ENCODE measurements at places on chromosomes 1 and 21.

DNA sequence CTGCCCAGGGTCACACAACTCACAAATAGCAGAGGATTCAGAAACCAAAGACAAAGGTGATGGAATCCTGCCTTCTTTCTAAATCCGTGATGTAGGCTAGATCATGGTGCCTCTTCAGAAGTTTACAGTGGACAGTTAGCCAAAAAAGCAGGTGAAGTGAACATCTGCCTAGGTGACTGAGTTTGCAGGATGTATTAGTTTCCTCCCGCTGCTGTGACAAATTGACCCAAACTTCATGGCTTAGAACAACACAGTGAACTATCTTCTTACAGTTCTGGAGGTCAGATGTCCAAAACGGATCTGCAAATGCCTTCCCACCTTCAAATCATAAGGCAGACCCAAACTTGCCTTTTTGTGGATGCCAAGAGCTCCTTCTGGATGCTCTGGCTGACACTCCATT lies 3.2 kb upstream of the TMEM51 start:
- no peak for DNase-seq

GRCh38 chr1:156475568-156476500 lies 24.7 kb downstream of the MEF2D start:
- DNase-seq = no peak

- DNase-seq = no peak
Measured at GRCh38 chr1:211938561-211938997, 96.8 kb downstream of the INTS7 start.

DNA sequence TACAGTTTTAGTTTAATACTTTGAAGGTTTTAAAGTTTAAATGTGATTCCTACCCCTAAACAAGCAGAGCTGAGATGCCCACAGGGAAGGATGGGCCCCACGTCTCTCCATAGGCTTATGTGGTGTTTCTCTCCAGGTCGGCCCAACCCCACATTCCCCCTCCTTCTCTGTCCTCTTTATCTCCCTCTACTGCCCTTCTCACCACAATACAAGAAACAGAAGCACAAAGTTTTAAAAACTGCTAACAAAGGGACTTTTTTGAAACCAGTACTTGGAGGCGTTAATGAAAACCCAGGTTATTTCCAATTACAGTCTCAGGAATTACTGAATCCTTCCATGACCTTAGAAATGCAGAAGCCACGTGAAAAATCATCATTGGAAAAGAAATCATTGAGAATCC lies 324.0 kb downstream of the NTNG1 start:
- no peak for DNase-seq

- DNase-seq = no peak
Measured at GRCh38 chr1:8015036-8015808, 10.9 kb downstream of the ERRFI1 start.

DNA sequence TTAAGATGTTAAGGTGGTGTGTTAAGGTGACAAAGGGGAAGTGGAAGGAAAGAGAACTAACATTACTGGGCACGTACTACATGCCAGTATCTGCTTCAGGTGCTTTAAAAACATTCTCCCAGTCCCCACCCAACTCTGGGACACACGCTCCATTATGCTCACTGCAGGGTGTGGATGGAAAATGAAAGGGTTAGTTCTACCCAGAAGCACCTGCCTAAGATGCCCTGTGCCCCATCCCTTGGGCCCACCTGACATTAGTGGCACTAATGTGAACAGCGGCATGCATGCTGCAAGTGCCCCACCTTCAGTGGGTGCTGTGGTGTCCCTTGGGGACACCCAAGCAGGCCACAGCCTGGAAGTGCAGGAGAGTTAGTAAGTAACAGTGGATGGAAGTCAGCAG lies 82.9 kb upstream of the CXADR start:
- no peak for DNase-seq

DNA sequence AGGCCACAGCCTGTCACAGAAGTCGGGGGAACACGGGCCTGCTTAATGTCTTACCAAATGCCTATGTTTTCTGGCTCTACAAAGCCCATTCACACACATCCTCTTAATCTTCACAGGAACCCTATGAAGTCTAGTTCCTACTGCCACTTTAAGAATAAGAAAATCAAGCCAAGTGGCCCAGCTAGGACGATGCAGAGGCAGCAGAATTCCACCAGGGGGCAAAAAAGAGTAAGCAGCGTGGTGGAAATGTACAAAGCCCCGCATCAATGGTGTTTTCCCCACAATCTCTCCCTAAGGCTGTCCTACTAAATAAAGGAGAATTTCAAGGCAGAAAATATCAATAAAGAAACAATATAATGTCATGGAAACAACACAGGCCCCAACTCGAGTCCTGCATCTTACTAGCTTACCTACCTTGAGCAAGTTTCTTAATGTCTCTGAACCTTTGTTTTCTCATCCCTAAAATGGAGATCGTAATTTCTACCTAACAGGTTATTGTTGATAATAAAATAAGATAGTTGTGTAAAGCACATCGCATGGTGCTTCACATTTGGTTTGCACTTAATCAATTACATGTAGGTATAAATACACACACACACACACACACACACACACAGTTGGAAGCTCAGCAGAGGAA lies 21.4 kb downstream of the SEC16B start:
- no peak for DNase-seq

- no peak for DNase-seq
Measured at GRCh38 chr1:197632005-197632404, 143.3 kb downstream of the DENND1B start.

DNA sequence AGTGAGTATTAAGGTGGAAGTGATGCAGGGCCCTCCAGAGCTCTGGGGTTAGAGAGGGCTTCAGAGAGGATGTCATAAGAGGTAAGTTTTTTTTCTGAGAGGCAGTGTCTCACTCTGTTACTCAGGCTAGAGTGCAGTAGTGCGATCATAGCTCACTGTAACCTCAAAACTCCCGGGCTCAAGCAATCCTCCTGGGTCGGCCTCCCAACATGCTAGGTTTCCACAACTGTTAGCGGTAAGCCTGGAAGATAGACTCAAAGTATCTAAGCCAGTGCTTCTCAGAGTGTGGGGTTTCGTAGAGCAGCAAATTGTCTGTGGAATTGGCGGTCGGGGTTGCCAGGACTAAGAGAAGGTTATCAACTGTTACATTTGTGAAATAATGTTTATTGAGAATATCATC lies 18.6 kb upstream of the IGSF3 start:
- DNase-seq = no peak

DNA sequence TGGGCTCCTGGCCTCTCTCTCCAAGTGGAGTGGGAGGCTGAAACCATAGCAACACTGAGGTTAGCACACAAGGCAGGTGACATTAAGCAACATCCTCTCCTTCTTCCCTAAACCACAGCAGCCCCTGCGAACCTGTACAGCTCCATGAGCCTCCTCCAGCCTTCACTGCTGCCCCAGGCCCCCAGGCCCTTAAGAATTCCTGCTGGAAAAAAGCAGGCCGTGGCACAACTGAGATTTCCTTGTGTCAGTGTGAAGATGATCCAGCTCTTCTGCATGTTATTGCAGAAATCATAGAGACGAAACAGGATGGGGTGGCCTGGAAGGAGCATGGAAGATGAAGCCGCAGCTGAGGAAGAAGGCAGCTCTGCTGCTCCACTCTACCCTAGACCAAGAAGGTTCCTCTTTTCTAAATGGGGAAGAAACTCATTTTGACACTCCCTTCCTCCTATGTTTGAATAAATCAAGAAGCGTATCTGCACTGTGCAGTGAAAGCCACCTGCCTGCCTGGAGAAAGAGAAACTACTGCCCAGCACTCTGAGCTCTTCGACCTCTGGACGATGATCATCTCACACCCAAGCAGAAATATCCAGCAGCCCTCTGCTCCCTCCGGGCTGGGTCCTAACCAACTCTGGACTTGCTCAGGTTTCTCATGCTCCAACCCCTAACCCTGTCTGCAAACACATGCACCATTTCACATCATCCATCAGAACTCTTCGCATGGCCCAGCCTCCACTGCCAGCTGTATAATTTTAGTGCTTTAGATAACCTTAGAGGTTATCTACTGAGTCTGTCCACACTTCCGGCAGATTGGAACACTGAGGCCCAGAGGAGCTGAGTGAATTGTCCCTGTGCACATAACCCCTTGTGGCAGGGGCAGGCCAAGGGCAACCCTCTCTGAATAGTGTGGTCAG lies 20.7 kb downstream of the SH3BP5L start:
- DNase-seq = no peak

GRCh38 chr1:73901738-73902137 lies 296.2 kb downstream of the LRRIQ3 start:
- no peak for DNase-seq

- no peak for DNase-seq
Measured at GRCh38 chr1:151311011-151311410, 16.2 kb downstream of the PI4KB start.

- DNase-seq = no peak
Measured at GRCh38 chr1:219585837-219586455, 27.0 kb downstream of the ZC3H11B start.

DNA sequence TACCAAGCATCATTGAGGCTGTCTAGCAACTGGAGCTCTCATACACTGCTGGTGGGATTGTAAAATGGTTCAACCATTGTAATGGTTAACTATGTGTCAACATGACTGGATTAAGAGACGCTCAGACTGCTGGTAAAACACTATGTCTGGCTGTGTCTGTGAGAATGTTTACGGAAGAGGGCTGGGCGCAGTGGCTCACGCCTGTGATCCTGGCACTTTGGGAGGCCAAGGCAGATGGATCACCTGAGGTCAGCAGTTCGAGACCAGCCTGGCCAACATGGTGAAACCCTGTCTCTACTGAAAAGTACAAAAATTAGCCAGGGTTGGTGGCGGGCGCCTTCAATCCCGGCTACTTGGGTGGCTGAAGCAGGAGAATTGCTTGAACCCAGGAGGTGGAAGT lies 4.8 kb upstream of the FCRLA start:
- DNase-seq = no peak

DNA sequence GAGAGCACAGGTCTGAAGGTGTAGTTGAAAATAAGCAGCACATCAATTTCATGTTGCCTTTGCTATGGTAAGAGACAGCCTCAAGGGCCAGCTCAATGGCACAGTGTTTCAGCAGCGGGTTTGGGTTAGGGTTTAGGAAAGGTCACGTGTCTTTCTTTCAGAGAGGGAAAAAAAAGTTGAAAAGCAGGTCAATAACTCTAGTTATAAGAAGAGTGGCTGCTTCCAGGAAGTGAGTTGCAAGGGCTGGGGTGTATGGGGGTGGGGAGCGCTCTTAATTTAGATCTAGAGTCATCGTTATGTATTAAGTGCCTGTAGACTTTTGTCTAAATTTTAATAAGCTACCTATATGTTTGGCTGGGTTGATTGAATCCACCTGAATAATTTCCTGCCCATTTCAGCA lies 118.5 kb upstream of the SPAG17 start:
- DNase-seq = no peak

DNA sequence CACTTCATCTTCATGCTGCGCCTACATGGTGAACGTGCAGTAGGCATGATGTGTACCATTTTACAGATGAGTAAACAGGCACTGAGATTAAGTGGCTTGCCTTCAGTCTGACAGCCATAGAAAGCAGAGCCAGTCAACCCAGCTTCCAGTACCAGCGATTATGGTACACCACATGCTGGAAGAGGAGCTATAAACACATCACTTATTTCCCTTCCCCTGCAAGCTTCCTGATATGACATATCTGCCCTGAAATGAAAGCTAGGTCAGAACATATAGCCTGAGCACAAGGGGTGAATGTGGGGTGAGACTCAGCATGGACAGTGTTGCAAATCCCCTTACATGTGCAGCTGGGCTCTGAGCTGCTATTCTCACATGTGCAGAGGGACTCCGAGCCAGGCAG lies 33.8 kb upstream of the IL20 start:
- no peak for DNase-seq

GRCh38 chr1:205371871-205372660 lies 15.3 kb upstream of the KLHDC8A start:
- DNase-seq = no peak

GRCh38 chr21:28439251-28439650 lies 553.4 kb downstream of the LTN1 start:
- no peak for DNase-seq

- no peak for DNase-seq
Measured at GRCh38 chr21:31198575-31198974, 145.5 kb downstream of the TIAM1 start.

GRCh38 chr1:39422614-39423013 lies 68.8 kb upstream of the BMP8A start:
- DNase-seq = no peak

DNA sequence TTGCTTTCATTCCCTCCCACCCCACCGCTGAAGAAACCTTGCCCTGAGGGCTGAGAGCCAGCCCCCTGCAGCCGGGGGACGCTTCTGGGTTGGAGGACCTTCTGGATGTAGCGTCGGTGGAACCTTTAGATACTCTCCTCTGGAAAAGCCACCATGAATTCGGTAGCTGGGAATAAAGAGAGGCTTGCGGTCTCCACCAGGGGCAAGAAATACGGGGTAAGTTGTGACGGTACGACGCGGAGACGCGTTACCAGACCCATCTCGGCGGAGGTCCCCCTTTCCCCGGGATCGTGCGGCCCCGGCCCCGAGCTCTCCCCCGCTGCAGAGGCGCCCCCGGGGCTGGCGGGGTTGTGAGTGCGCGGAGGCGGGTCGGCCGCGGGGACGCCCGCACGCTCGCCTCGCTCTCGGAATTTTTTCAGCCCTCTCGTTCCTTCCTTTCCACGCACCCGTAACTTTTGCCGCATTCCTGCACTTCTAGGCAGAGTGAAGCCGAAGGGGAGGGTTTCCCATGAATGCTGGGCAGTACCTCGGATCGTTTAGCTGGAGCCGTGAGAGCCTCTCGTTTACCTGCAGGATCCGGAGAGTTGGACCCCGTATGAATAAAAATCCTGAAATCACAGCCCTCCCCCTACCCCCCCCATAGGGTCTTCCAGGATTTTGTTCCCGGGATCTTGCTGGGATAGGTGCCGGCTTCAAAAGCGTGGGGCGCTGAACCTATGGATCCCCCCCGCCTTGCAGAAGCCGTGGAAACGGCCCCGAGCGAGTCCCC lies 671 bp downstream of the KIF26B start:
- DNase-seq = no peak

- DNase-seq = no peak
Measured at GRCh38 chr1:218480137-218480536, 135.0 kb downstream of the TGFB2 start.

GRCh38 chr1:236058141-236058934 lies 6.6 kb downstream of the NID1 start:
- DNase-seq = no peak

GRCh38 chr1:1183833-1184775 lies 10.4 kb downstream of the TTLL10 start:
- no peak for DNase-seq
